ENCODE measurements at places on chromosomes 4 and X. TPM values are rescaled to one million over a fixed set of nuclear protein-coding genes. Genes with fewer than 3 reads are reported as not detected.

HMGB3 gene
- 17.4 TPM for polyA plus RNA-seq

ZDHHC9 gene
- polyA plus RNA-seq, result 4.1 TPM

DDX3X gene
- polyA plus RNA-seq, result 72.0 TPM

CENPVL3 gene
- polyA plus RNA-seq, result 0.07 TPM

SHOX gene
- not detected for polyA plus RNA-seq

PSAPL1 gene
- polyA plus RNA-seq, result not detected

TLR10 gene
- polyA plus RNA-seq, result 0.12 TPM

TMEM175 gene
- polyA plus RNA-seq, result 96.6 TPM

TMSB15C gene
- 0.30 TPM for polyA plus RNA-seq

VCX3A gene
- polyA plus RNA-seq, result 0.30 TPM

DUSP9 gene
- polyA plus RNA-seq, result 0.07 TPM

PAGE2 gene
- 0.28 TPM for polyA plus RNA-seq

ADAMTS3 gene
- polyA plus RNA-seq, result 0.11 TPM

RBPJ gene
- 27.1 TPM for polyA plus RNA-seq

FAAH2 gene
- 17.8 TPM for polyA plus RNA-seq

NALF2 gene
- polyA plus RNA-seq, result 1.1 TPM
